ENCODE measurements at places on chromosomes 11 and 22.

DNA sequence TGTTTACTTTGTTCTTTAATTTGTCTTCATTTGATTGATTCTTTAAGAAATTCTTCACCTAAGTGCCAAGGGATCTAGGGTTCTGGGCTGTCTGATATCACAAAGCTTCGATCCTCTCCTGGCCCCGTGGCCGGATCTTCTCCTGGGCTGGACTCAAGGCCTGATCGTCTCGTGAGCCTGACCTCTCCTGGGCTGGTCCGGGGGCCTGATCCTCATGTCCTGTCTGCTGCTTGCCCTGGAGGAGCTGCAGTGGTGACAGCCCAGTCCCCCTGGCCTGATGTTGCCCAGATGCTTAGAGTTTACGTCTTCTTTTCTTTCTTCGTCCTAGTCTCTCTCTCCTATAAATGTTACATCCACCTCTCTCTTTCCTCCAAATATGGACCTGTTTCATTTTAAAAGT lies 3.3 kb downstream of the NADSYN1 start:
- no peak for DNase-seq

DNA sequence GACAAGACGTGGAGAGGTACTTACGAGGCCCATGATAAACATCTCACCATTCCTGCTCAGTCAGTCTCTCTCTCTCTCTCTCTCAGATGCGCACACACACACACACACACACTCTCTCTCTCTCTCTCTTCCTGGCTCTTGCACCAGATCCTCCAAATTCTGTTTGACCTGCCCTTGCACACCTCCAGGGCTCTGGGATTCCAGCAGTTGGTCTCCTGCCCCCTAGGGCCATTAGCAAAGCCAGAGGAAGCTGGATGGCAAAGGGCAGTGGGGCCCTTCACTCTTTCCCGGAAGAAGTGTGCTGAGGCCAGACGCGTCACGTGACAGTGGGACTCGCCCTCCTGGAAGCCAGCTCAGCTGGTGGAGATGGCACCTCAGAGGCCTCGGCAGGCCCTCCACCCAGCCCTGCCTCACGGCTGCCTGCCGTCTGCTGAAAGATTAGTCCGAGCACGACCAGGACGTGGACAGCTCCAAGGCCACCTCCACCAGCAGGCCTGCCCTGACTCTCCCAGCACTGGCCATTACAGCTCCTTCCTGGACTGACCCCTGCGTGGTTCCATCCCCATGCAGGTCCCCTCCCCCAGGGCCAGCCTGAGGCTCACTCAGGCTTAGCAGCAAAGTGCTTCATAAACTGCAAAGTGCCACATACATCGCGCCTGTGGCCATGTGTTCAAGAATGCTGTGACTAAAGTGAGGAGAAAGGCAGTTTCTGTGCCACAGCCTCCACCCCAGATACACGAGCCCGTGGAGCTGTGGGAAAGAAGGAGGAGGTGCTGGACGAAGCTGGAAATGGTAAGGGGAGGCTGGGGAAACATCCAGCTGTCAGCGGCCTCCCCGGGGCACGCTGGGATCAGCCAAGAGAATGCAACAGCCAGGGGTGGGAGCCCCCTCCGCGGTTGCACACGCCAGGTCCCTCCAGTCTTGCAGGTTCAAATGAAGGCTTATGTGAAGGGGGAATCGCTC lies 3.7 kb downstream of the PDGFB start:
- DNase-seq: no peak

GRCh38 chr11:103322821-103323220 lies 213.6 kb downstream of the DYNC2H1 start:
- DNase-seq: no peak

- DNase-seq: no peak
These were observed 346.6 kb downstream of the TTC28 start for GRCh38 chr22:28333088-28333487.

- DNase-seq: no peak
These were observed 12.3 kb downstream of the PIK3IP1 start for GRCh38 chr22:31279821-31280505.

DNA sequence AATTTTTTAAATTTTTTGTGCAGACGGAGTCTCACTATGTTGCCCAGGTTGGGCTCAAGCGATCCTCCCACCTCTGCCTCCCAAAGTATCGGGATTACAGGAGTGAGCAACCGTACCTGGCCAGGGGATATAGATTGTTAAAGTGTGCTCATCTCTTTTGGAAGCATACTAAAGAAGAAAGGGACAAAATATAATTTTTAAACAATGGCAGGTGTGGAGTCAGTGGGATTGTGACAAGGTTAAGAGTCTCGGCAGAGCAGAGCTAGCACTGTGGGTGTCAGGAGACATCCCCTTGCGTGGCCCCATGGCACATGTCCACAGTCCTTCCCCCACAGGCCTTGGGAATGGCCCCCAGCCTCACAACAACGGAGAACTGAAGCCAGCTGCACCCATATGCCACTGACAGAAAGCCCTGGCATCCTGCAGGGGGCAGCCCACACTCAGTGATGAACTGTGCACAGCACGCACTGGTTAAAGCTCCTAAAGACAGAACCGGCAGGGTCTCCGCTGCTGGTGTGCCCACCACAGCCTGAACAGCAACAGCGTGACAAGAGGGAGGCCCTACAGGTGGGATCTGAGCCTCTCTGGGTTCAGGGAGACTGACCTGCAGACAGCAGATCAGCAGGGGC lies 29.9 kb downstream of the SERPIND1 start:
- no peak for DNase-seq

DNA sequence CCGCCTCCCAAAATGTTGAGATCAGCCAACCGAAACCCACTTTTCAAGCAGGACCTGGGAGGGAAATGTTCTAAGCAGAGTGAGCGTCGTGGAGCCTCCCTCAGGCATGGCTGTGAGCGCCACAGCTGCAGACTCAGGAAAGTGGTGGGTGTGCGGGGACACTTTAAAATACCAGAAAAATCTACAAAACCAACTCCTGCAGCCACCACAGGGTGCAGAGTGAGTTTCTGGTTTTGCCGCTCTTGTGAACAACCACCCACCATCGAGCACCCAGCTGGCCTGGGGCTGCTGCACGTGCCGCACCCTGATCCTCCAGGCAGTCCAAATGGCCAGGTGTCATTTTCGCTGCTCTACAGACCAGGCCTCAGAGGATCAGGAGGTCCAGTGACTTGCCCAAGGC lies 46.9 kb downstream of the CELSR1 start:
- DNase-seq: no peak

DNA sequence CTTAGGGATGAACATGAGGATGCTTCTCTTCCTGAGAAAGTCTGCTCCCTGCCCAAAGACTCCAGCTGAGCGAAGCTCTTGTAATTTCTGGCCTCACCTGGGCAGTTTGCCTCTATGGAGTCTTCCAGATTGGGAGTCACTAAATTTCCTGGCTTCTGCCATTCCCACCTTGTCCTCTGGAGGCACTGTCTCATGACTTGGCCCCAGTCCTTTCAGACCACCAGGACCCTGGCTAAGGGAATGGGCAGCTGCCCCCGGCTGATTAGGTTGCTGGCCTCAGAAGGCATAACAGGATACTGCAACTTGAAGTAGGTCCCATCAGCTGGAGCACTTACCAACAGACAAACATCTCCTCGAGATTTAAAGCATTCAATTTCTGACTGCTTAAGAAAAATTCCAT lies 128.1 kb upstream of the SPON1 start:
- DNase-seq: no peak

- peak; percentile 76 for DNase-seq
These were observed 585 bp downstream of the PI4KA start for GRCh38 chr22:20857838-20858614.

DNA sequence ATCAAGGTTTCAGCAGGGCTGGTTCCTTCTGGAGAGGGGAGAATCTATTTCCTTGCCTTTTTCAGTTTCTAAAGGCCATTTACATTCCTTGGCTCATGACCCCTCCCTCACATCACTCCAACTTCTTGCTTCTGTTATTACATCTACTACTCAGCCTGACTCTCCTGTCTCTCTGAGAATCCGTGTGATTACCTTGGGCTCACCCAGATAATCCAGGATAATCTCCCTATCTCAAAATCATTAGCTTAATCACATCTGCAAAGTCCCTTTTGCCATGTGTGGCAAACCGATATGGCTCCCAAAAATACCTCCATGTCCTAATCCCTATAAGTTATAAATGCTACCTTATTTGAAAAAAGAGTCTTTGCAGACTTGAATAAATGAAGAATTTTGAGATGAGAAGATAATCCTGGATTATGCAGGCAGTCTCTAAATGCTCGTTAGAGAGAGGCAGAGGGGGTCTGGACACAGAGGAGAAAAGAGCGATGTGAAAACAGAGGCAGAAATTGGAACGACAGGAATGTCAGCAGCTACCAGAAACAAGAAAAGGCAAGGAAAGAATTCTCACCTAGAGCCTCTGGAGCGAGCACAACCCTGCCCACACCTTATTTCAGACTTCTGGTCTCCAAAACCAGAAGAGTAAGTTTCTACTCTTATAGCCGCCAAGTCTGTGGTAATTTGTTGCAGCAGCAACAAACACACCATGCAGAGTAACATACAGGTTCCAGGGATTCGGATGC lies 23.6 kb upstream of the ARHGAP32 start:
- DNase-seq: no peak

GRCh38 chr22:28835630-28836189 lies 35.3 kb upstream of the XBP1 start:
- DNase-seq: no peak

- DNase-seq: no peak
These were observed 70.2 kb downstream of the ARHGAP8 start for GRCh38 chr22:44822534-44822933.

DNA sequence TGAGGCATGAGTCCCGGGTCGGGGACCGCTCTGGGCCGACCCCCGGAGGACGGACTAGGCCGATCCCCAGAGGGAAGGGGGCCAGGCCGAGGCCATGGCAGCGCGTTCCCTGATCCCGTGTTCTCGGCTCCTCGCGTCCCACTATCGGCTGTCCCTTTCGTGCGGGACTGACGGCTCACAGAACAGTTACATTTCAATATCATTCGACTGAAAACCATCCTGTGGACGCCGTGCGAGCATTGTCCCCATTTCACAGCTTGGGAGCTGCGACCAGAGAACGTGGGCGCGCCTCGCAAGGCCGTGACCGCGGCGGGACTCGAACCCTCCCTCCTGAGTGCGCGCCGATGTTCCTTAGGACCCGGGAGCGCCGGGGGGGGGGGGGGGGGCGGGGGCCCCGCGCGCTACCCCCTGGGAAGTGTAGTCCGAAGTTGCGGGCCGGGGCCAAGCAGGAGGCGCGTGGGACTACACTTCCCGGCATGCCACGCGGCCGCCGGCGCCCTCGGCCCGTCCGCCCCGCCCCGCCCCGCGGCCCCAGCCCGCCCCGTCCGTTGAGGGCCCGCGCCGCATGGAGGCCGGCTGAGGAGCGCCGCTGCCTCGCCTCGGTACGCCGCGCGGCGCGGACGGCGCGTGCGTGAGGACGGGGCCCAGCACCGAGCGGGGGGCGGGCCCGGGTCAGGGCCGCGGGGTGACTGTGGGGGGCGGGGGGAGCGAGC lies at the start of gene TRABD:
Gene TRABD, plus strand, starts transcription at position 539 of the 713 bp plus-strand sequence. CDS start 7,148 bp downstream, outside the sequence.
- DNase-seq: peak; percentile 78

GRCh38 chr22:31276426-31277167 lies 15.7 kb downstream of the PIK3IP1 start:
- DNase-seq: no peak

DNA sequence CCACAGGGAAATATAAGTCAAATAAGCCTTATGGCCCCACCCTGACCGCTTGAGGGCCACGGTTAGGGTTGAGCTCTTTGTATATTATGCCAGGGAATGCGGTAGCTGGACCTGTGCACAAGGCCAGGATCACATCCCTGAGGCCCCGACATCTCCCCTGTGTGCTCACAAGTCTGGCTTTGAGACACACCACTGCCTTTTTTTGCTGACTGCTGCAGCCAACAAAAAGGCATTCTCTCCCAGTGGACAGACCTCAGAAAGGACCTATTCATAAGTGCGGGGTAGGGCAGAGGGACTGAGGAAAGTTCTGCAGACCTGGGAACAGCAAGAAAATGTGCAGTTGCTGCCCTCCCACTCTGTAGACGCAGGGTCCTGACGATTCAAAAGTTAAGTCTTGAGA lies 3.4 kb upstream of the SIDT2 start:
- DNase-seq: no peak

- DNase-seq: peak; percentile 92
These were observed at the start of the genes ACAD8 and THYN1 for GRCh38 chr11:134253188-134253993. Gene ACAD8 (plus strand): TSS chr11:134253568. CDS start chr11:134253601, 33 bp downstream. Gene THYN1 (minus strand): TSS chr11:134253352. CDS start chr11:134252882, 470 bp downstream.

DNA sequence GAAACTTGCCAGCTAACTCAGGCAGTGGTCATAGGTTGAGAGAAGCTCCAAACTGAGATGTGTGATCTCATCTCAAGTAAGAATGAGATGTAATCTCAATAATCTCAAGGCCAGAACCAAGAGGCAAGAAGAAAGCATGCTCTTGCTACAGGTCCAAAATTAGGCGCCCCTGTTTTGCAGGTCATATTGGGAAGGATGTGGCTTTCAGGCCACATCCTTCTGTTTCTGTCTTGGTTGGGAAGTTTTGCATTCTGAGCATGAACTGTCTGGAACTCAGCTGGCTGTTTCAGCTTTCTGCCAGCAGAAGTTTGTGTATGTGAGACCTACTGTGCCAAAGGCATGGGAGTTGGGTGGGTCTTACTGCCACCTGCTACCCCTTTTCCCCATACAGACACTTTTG lies 67.5 kb upstream of the MS4A8 start:
- DNase-seq: no peak

DNA sequence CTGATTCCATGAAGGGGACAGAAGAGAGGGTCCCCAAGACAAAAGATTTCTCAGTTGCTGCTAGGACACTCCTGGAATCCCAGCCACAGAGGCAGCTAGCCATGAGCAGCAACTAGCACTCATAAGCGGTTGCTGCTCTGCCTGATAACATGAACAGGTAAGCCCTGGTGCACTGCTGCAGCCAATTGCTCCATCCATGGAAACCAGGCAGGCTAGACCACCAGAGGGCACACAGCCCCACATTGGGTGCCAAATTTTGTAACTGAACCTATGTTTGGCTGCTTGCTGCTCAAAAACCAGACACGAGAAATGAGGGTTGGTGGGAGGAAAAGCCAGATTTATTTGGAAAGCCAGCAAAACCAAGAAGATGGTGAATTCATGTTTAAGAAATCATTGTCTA lies 21.9 kb upstream of the QSER1 start:
- no peak for DNase-seq

DNA sequence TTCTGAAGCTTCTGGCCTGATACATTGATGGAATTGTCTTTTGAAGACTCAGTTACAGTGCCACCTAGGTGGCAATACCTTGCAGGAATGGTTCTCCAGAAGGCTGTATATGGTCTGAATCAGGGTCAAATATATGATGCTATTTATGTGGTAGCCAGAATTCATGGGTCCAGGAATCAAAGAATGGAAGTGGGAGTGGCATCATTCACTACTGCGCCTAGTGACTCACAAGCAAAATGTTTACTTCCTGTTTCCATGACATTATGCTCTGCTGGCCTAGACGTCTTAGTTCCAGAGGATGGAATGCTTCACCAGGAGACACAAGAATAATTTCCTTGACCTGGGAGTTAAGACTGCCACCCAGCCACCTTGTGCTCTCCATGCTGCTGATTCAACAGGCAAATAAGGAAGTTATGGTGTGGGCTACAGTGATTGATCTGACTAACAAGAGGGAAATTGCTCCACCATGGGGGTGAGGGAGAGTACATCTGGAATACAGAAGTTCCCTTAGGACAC lies 491.8 kb downstream of the ETS1 start:
- DNase-seq: peak; percentile 16

DNA sequence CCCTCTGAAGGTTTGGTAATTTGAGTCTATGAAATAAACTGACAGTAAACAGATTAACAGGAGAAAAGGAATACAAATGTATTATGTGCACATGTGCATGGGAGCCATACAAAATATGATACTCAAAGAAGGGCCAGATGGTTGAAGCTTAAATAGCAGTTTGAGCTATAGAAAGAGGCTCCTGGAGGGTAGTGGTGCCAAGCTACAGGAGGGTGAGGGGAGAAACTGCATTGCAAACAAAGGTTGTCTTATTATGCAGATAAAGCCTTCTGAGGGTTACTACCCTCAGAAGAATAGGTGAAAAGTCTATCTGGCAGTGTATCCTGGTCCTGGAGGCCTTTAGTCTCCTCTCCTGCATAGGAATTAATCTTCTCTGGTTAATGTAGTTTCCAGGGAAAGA lies 267.3 kb upstream of the MPPED2 start:
- DNase-seq: no peak
